ENCODE measurements at places on chromosomes 4 and X.

DNA sequence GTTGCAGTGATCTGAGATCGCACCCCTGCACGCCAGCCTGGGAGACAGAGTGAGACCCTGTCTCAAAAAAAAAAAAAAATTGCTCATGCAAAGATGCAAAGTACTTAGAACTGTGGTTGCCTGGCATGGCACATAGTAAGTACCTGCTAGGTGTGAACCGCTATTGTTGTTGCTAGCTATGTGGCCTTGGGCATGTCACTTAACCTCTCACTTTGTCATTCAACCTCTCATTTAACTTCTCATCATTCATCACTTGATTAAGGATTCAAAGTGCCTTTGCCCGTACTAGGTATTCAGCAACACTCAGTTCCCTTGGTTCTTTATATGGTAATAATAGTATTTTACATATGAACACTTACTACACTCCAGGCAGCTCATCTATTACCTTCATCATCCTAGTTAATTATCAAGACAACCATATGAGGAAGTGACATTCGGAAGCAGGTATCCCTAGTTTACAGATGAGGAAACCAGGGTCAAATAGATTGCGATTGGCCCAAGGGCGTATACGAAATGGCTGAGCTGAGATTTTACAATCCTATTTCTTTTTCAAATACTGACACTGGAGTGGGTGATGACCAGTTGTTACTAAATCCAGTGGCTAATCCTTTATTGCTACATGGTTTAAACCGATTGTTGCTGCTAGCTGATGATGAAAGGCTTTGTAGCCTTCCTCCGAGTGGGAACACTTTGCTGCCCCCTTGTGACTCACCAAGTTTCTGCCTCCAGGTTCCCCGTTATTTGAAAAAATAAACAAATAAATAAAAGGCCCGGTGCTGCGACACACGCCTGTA is 28.8 kb upstream of the SOWAHD start:
- peak; percentile 48 for DNase-seq

- DNase-seq: no peak
Measured at GRCh38 chr4:8874896-8875680, 3.4 kb upstream of the HMX1 start.

DNA sequence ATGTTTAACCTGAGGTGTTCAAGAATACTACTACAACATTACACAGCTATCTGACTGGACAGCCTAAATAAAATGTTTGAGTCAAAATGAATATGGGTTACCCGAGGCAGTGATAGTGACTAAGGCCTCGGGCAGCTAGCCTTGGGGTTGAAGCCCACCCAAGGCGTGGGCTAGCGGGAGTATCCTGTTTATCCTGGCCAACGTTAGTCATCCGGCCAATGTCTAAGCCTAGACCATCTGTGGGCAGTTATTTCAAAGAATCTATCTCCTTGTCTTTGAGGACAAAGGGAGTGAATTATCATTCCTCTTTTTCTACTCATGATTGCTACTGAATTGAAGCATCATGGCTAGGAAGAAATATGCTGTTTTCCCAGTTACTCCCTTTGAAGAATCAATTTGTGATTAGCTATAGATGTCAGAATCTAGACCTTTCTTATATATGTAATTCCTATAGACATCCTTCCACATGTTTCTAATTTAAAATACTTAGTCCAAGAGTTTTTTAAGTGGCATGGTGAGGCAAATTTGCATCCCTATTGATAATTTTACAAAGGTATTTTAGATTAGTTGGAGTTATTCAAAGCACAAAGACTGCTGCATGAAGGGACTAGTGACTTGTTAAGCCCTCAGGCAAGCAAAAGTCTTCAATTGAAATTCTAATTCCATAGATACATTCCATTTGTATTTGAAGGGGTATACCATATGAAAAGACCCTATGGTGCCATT is 6.0 kb upstream of the PDGFC start:
- no peak for DNase-seq

DNA sequence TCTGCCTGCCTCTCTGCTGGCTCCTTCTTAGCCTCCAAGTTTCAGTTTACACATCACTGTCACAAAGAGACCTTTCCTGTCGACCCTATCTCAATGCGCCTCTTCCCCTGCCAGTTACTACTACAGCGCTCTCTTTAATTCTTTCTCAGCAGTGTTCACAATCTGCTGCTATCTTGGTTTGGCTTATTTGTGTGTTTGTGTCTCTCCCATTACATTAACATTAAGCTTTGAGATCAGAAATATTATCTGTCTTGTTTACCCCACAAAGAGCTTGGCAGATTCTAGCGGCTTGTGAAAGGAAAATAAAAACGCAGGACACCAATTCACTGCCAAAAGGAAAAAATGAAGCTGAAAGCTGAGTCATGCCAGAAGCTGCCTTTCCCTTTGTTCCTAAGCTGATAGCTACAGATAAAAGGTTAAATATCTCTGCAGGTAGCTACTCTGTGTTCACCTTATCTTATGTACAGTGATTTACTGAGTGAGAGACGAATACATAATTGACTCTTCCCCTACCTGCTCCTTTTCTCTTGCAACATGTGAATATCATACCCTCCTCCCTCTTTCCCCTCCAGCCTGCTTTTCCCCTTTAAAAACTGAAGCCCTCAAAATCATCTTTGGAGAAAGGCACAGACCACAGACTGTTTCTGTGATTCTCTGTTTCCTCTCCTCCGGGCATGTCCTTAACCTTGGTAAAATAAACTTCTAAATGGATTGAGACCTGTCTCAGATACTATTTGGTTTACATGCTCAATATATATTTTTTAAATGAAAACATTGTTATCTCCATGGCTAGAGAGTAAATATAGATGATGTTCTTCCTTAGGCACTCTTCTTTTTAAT is 19.3 kb upstream of the SLC9A7 start:
- no peak for DNase-seq
